ENCODE measurements at places on chromosomes 12 and 14. TPM values are rescaled to one million over a fixed set of nuclear protein-coding genes. Genes with fewer than 3 reads are reported as not detected.

The PTCSC3 gene
- total RNA-seq: not detected

The PZP gene
- total RNA-seq: 0.29 TPM

The CD69 gene
- total RNA-seq: not detected

- DNase-seq: no peak
Measured at GRCh38 chr12:79420146-79420618, 270.6 kb downstream of the PAWR start.

Data from dorsolateral prefrontal cortex (tissue), 122 donors.